Activated B cell treated with CpG ODN at 0.5 μM for 24 hours (primary cell): ENCODE measurements at places on chromosomes 1 and 21.
A peak's percentile ranks its signal among the peaks of the same experiment; 100 is the strongest.

DNA sequence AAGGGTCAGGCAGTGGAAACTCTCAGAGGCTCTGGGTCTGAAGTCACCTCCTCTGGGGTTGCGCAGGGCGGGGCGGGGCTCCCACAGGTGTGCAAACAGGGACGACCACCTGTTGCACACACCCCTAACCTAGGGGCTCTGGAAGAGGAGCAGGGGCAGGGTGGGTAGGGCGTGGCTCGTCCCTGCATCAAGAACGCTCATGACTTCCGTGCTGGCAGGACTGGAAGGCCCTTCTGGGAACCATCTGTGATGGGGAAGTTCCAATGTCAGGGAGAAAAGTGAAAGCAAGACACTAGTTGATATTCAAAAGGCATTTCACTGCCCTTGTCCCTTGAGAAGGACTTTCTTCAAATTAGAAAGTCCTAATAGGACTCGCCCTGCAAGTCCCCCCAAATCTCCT is 22.1 kb upstream of the CLSTN1 start:
- no peak for DNase-seq

- no peak for DNase-seq
Measured at GRCh38 chr1:32071758-32072621, 749 bp upstream of the TMEM39B start.

GRCh38 chr21:43357715-43358430 is 69.1 kb downstream of the SIK1 start:
- no peak for DNase-seq

DNA sequence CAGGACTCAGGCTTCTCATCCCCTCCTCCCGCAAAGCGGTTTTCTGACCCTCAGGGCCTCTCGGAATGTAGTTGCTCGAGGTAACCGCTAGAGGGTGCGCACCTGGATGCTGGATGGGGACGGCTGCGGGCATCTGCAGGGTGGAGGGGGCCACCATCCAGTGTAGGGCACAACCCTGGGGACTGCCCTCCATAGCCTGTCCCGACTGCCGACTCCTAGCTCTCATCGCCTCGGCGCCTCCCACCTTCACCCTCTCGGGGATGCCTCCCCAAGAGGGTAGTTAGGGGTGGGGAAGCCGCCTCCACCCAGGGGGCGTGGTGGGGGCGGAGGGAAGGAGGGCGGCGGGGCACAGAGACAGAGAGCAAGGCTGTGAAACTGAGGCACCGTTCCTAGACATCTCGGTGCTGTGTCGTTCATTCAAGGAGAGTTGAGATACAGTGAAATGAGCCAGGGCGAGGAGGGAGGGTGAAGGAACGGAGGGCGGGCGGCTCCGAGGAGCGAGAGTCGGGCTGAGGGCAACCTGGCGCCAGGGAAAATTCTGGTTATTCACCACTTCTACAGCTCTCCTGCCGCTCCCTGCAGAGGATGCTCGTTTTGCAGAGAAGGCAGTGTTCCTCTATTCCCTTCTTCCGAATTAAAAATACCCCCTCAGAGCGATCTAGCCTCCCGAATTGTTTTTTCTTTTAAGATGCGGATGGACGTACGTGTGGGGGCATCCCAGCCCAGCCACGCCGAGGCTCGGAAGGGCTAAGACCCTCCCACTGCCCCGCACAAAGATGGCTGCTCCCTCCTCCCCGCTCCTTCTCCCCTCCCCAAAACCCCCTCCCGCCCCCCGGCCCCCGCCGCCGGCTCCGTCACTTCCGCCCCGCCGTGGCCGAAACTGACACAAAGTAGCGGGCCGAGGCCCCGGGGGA is at the start of gene ATP8B2:
TSS of gene ATP8B2 (plus strand) at position 857 of the 914 bp plus-strand sequence. CDS start 2,617 bp downstream, outside the sequence.
- peak; percentile 74 for DNase-seq

- no peak for DNase-seq
Measured at GRCh38 chr21:37410639-37411038, 44.1 kb downstream of the DYRK1A start.

GRCh38 chr1:205810448-205811157 is 2.4 kb downstream of the SLC41A1 start:
- DNase-seq, result no peak

GRCh38 chr1:67211589-67212563 is 45.6 kb downstream of the IL23R start:
- DNase-seq, result no peak

GRCh38 chr1:220331318-220331717 is 59.1 kb upstream of the RAB3GAP2 start:
- no peak for DNase-seq
